ENCODE measurements at places on chromosomes 7 and 10. TPM values are rescaled to one million over a fixed set of nuclear protein-coding genes. Genes with fewer than 3 reads are reported as not detected.

DNA sequence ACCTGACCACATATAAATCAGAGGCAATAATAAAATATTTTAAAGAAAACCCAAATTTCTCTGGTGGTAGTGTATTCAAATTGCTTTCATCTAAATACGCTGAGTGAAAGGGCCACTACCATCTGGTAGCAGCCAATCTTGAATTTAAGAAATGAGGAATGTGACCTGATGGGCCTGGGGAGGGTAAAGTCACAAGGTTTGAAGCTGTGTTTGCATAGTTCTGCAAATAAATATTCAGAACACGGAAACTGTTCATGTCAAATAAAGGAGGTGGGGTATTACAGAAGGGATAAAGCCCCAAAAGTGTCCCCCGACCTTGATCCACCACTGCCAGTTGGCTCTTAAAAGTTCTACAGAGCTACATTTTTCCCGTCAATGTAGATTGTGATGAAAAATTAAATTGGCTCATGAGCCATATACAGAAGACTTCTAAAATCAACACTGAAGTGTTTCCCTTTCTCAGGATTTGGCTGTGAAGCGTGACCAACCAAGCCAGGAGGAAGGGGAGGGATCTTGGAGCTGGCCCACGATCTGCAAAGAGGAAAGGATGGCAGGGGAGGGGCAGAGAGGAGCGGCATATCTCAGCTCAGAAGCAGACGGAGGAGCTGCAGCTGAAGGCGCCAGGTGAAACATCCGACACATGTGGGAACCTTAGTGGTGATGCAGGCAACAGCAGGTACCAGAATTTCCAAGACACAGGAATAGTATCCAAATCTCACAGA, 39.6 kb downstream of the MPP7 start:
- DNase-seq: no peak

DNA sequence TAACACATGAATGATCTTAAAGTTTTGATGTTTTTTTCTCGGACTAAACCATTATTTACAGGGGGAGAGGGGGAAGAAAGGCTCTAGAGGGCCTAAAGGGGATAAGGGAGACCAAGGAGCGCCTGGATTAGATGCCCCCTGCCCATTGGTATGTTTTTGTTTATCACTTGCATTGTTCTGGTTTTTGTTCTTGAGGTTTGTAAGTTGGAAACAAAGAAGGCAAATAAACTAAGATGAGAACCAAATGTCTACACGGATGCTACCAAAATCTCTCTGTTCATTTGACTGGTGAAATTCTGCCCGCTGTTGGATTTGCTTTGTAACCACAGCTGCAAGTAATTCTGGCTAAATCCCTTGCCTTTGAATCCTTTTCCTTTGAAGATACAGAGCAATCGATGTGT, 99.8 kb upstream of the MACROH2A2 start:
- DNase-seq: no peak

- no peak for DNase-seq
These were observed 613 bp downstream of the USP6NL start for GRCh38 chr10:11610826-11611247.

- no peak for DNase-seq
These were observed 125.8 kb downstream of the ANKRD7 start for GRCh38 chr7:118350260-118350659.

DNA sequence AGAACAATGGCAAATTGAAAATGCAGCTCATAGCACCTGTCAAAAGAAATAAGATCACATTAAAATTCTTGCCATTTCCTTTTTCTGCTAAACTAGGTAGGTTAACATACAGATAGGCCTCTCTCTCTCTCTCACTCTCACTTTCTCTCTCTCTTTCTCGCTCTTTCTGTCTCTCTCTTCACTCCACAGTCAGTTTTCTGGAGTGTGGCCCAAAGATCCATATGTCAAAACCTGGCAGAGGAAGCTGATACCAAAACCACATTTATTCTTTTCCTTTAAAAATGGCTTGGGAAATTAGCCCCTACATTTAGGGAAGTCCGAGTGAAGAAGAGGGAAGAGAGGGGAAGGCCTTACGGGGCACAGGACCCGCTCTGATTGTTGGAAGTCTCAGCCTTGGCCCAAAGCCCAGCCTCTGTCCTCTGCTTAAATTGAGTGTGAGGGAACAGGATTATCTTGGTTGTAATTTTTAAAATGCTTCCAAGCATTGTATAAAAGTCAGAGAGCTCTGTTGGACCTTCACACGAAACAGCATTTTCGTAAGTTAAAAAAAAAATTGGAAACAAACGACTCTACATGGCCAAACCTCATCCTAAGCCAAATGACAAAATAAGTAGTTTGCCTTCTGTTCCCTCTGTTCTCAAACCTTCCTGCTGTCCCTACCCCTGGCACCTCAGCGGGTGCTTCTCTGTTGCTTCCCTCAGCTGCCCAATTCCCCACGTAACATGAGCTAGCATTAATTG, 83.2 kb downstream of the FRMD4A start:
- no peak for DNase-seq

GRCh38 chr7:141891336-141891735, 24.9 kb upstream of the OR9A4 start:
- DNase-seq: no peak

- DNase-seq: no peak
These were observed 506 bp downstream of the CTTNBP2 start for GRCh38 chr7:117872561-117873309.

- no peak for DNase-seq
These were observed 106.9 kb upstream of the GNAI1 start for GRCh38 chr7:80027611-80028173.

DNA sequence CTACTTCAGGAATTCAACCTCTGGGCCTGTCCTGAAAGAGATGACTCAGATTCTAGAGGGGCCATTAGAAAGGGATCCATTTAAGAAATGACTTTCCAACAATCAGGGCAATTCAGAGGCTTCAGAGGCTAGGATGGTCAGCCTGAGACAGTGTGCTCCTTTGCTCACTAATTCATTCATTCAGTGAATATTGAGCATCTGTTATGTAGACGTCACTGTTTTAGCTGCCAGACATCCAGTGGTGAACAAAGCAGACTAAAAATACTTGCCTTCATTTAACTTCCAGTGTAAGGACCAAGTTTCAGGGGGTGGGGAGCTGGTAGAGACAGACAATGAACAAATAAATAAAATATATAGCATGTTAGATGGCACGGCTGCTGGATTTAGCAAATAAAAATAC, 1.6 kb downstream of the KIAA1217 start:
- no peak for DNase-seq

DNA sequence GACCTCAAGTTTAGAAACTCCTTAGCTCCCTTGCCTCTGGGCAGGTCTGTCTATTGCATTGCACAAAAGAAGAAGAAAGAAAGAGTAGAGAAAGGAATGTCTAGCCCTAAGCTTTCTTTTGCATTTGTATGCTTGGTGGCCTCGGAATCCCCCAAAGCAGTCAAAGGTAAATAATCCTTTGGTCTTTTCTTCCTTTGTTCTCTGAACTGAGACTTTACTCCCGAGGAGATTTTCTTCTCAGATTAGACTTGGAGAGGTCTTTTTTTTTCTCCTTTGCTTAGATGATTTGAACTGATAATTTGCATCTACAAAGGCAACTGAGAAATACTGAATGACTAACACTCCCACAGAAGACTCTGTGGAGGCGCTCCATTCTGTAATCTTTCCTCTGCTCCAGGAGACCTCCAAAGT, 93.2 kb downstream of the AKR1D1 start:
- no peak for DNase-seq

- DNase-seq: no peak
These were observed 256.4 kb downstream of the CAMK1D start for GRCh38 chr10:12605580-12606405.

- no peak for DNase-seq
These were observed 144.5 kb upstream of the ASAH2 start for GRCh38 chr10:50395851-50396250.

- DNase-seq: no peak
These were observed 163.3 kb downstream of the ADARB2 start for GRCh38 chr10:1573981-1574380.

GRCh38 chr7:5270788-5271187, 12.0 kb upstream of the SLC29A4 start:
- DNase-seq: no peak

GRCh38 chr7:138001529-138002095, at the start of gene CREB3L2:
CREB3L2 (minus strand) TSS chr7:138002086; CDS start chr7:138001705, 381 bp downstream.
- DNase-seq: no peak

- no peak for DNase-seq
These were observed 52.1 kb downstream of the CAMK1D start for GRCh38 chr10:12401466-12401865.

The ADAMTS14 gene
- polyA plus RNA-seq: 0.09 TPM

The ABCA13 gene
- 0.61 TPM for polyA plus RNA-seq

The RASSF4 gene
- polyA plus RNA-seq: 0.23 TPM

The VWC2 gene
- not detected for polyA plus RNA-seq

Measured in keratinocyte (primary cell).